Activated naive CD4-positive, alpha-beta T cell treated with anti-CD3 and anti-CD28 coated beads, Interleukin-2, amount 50 U/mL, for 16 hours (primary cell): ENCODE measurements at places on chromosomes 3 and 15.

DNA sequence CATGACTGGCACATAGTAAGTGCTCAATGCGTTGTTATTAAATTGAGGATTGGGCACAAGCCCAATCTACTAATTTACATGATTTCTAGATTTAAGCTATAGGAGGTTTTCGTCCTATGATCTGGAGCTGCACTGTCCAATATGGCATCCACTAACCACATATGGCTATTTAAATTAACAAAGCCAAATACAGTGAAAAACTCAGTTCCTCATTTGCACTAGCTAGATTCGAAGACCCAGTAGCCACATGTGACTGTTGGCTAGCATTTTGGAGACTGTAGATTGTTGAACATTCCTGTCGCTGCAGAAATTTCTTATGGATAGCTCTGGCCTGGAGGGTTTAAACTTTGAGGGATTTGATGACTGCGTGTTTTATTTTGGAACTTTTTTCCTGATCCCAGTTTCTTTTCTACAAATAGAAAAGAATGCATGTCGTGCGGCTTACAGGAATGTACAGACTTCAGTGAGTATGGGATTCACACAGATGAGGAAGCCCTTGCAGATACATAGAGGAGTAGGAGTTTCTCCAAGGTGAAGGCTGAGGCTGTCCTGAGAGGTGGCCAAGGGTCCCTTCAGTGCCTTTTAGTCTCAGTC, 82.8 kb downstream of the SLCO3A1 start:
- no peak for DNase-seq

GRCh38 chr3:58299839-58300516, 6.1 kb upstream of the RPP14 start:
- no peak for DNase-seq

- DNase-seq: no peak
These were observed 33.7 kb downstream of the FBLN2 start for GRCh38 chr3:13582366-13583250.

- DNase-seq: no peak
These were observed 380.3 kb upstream of the IL12A start for GRCh38 chr3:159608311-159608710.

DNA sequence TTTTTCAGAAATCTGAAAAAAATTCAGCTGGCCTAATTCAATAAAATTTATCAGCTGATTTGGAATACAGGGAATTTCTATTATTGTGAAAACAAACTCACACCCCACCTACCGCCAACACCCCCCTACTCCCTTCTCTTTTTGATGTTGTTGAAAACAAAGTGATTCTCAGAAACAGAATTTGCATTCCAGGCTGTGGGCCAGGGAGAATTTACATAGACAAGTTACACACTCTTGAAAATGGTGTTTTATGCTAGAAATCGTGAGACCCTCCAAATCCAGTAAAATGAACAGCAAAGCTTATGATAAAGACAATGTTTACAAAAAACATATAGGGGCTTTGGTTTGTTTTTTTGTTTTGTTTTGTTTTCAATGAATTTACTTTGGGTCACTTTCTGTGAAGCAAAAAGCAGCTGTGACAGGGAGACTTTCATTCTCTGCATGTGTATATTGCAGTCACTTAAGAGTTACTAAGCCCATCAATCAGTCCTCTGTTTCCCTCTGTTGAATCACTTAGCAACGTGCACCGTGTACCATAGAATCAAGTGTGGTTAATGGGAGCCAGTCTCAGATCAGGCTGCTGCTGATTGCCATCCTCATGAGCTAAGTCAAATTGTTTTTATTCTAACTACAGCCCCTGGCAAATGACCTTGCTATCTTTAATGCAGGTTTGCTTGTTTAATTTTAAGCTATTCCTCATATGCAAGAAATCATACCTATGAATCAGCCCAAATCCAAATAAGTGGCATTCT, 159.8 kb downstream of the ALCAM start:
- DNase-seq: no peak

DNA sequence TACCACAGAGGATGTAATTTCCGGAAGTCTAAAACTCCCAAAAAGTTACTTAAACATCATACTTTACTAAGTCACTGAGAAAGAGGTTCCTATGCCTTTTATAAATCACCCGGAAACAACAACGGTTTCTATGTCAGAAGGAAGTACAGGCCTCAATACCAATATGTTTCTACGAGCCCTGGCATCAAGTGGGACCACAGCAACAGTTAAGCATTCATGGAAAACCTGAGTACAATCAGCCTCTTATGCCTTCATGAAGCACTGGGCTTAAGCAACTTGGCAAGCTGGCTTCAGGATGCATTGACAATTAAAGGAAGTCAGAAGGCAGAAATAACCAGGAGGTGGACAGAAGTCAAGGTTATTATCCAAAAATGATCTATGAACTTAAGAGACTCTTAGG, 19.1 kb upstream of the B3GNT5 start:
- no peak for DNase-seq

DNA sequence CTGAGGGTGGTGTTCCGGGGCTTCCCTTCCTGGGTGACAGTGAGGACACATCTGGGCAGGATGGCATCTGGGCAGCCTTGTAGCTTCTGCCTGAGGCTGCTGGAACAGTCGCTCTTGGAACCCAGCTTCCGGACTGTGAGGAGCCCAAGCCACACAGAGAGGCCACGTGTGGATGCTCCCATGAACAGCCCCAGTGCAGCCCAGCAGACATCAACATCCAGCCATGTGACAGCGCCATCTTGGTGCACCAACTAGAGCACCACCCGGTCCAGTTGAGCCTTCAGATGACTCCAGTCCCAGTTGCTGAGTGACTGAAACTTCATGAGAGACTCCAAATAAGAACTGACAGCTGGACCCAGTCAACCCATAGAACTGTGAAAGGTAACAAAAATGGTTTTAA, 15.5 kb upstream of the CTSH start:
- DNase-seq: no peak

- no peak for DNase-seq
These were observed 628.2 kb downstream of the NR2F2 start for GRCh38 chr15:96958721-96959120.
